ENCODE measurements at places on chromosomes 4 and X.
A peak's percentile ranks its signal among the peaks of the same experiment; 100 is the strongest.

- DNase-seq = peak; percentile 2
Measured at GRCh38 chr4:92387459-92388069, 83.8 kb downstream of the GRID2 start.

DNA sequence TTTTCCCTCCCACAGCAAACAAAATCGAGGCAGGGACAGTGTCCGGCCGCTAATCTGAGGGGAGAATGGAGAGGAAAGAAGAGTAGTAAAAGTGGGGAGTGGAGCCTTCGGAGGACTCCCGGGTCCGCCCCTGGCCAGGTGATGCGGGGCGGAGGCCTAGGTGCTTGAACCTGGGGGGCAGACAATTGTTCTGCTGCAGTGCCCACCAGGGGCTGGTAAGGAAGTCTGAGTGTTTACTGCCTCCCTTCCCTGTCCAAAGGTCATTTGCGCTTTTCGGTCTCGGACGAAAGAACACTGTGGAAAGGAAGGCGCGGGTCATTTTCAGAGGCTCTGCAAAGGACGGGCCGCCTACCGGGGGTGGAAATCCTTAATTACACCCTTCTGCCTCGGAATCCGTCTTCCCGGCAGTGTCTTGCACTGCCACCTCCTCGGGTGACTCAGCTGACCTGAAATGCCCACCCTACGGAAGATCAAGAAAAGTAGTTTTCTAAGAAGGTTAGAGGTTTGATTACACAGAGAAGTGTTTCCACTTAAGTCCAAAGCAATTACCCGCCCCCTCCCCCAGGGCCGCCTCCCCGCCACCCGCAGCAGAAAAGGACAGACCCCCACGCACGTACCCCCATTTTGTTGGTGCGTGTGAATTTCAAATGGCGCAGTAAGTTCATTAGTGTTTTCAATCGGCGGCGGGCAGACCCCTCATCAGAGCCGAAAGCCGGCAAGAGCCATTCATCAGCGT is 99.9 kb upstream of the TENM3 start:
- DNase-seq = no peak

DNA sequence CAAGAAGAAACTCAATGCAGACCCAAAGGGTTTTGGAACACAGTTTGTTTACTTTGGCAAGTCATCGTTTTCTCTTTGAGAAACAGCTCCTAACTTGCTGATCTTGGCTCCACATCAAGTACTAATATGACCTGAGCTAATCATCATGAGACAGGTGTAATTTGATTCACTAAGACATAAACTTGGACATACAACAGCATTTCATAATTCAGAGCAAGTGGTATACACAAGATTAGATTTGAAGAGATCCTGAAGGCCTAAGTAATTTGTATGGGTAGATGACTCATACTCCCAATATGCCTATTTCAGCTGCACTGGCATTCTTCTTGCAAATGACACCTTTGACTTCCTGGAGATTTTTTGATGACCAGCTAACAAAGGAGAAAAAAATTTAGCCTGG is 1521.7 kb downstream of the RPA4 start:
- no peak for DNase-seq

DNA sequence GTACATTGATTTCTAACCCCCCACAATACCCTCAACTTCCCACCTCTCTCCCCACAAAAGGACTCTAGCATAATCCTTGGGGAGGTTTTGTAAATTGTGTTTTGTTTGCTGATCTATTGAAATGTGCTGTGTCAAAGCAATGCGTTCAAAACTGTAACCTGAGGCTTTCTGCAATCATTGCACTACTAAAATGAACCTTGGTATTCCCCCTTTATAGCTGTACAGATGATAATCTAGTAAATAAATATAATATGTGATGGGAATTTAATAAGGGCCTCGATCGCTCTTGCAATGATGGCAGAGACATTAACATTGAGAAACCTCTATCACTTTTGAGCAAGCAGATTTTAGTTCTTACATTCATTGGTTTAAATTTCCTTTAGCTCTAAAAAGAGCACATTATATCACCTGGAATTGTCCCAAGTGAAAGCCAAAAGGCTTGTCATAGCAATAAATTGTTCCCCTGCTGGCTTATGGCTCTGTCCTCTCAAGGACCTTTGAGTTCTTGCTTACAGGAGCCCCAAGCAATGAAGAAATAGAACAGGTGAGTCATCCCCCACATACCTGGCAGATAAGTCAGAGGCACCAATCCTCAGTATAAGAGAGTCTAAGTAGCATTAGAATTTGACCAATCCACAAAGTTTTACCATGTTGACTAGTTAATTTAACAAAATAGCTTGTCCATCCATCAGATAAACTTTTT is 18.4 kb upstream of the ACE2 start:
- DNase-seq = no peak

GRCh38 chr4:72312032-72312650 is 256.9 kb downstream of the ADAMTS3 start:
- DNase-seq = peak; percentile 5

GRCh38 chr4:136369073-136369472 is 1163.2 kb downstream of the PCDH18 start:
- DNase-seq = no peak

DNA sequence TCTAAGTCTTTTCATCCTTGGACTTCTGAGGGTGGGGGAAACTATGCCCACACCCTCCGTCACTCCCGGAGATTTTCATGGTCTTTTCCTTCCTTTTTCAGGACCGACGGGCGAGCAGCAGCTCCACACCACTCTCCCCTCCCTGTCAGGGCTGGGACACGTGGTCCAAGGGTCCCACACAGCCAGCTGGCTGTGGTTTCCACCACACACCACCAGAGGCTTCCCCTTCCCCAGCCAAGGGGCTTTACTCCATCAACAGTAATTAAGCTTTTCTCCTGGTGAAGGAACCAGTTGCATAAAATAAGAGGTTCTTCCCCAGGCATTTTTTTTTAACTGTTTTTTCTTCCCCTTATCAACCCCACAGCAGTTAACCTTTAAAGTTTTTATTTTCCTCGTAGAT is 453.9 kb downstream of the GPAT3 start:
- DNase-seq = no peak

- DNase-seq = no peak
Measured at GRCh38 chr4:60201052-60201673, 999.0 kb upstream of the ADGRL3 start.

DNA sequence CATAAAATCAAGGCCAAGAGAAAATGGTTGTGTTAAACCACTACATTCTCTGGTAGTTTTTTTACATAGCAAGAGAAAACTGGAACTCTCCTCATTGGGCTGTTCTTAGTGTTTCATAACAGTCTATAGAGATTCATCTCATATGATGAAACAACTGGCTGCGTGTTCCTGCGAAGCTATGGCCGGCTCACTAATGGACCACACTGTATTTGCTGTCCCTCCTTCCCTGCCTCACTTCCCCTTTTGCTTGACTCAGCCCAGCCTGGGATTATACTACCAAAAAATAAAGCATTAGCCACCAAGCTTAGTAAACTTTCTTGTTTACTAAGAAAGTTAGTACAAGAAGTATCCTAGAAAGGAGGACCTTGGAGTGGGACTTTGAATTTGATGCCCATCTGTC is 31.6 kb upstream of the LSM6 start:
- DNase-seq = no peak

- DNase-seq = peak; percentile 51
Measured at GRCh38 chr4:113052379-113052951, 3.0 kb downstream of the ANK2 start.

DNA sequence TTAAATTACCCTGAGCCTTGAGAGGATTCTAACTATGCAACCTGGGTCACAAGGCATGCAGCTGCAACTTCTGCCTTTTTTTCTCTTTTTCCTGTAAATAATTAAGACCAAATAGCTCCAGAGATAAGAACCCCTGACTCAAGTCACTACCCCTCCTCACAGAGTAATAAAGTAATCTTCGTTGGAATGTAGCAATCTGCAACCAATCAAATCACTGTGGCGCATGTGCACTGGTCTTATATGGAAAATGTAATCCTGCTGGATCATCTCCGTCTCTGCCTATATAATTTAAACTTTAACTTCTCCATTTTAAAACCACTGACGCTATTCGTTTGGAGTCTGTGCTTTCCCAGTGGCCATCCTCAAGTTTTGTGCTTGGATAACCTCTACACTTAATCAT is 6.1 kb upstream of the EFHC2 start:
- DNase-seq = no peak

DNA sequence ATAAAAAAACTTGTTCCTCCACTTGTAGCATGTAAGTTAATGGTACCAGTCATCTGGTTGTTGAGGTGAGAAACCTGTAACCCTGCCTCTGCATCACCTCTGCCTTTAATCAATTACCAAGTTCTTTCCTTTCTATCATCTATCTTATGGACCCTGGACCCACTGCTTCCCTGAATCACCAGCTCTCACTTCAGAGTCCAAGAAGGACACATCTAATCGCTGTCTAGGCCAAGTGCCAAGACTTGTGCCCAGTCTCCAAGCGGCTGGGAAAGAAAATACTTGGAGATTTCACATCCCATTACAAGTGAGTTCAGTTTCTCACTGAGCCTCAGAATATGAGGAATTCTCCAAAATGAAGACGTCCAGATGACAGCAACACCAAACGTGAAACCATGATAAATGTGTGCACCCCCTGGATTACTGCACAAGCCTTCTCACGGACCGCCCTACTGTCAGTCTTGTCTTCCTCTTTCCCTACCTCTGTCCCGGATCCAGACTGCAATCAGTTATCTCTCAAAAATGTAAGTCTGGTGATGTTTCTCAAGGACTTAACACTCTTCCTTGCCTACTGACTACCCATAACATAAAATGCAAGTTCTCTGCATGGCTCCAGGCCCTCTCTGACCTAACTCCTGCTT is 10.4 kb downstream of the PALLD start:
- DNase-seq = no peak

DNA sequence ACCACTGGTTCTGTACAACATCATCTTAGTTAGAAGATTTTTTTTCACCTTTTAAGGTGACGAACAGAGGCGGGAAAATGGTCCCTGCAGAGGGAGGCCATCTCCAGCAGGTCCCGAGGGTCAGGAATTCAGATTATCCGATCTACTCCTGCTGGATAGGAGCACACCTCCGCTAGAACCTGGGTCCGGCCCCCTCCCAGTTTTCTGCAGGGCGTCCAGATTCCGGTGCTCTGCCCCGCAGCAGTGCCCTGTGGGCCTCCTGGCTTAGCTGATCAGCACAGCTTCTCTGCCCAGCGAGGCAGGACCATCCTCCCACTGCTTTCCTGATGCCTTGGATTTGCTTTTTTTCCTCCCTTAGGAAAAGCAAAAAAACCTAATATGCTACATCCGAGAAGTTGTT is 2.3 kb downstream of the TBL1X start:
- no peak for DNase-seq

- DNase-seq = no peak
Measured at GRCh38 chr4:127015667-127016117, 617.1 kb upstream of the INTU start.

GRCh38 chr4:147542229-147542990 is 61.5 kb downstream of the EDNRA start:
- DNase-seq = no peak

DNA sequence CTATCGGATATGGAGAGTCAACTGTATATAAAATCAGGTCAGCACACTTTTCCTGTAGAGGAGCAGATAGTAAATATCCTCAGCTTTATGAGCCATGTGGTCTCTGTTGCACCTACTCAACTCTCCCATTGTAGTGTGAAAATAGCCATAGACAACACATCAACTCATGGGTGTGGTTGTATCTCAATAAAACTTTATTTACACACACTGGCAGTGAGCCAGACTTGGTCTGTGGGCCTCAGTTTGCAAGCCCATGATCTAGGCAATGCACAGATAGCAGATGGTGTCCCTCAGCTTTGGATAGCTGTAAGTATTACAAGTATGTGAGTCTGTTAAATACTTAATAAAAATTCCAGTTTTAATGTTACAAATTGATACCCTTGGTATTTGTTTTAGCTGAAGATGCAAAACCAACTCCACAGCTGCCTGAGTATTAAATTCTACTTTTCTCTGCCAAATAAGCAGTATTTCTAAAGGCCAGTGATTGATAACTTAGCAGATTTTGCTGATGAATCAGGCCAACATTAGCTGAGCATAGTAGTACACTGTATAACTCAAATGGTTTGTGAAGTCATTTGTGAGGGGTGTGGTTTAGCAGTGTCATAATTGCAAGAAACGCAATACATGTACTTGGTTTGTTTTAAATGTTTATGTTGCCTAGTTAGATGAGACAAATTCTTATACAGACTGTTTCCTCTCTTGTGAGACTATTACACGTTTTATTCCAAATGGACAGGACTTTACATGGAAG is 87.3 kb downstream of the GPR143 start:
- no peak for DNase-seq

GRCh38 chrX:153820601-153821000 is 9.7 kb downstream of the PDZD4 start:
- DNase-seq = no peak

DNA sequence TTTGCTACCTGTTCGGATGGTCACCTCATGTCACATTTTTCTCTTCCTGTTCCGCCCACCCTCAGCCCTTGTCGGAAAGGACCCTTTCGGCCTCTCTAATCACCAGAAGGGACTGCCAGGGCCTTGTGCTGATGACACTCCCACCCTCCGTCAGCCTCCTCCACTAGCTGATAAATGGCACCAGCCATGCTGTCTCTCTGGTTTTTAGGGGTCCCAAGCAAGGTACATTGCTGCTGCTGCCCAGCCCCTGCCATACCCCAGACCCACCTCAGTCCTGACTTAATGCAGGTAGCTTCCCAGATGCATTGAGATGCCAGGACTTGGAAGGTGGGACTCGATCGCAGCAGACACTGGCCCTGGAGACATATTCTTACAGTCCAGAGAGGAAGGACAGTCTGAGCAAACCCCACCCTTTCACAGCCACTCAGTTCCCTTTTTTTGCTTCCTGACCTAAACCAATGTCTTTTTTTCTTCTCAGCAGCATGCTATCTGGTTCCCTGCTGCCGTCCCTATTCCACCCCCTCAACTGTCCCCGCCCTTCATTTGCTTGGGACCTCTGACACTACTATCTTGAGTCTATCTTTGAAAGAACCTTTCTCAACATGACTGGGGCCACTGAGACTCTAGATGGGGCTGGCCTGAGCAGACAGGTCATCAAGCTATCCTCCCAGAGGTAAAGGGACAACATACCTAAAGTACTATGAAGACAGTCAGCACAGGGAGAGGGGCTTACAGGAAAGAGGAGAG is at the start of gene BTK:
Gene BTK, minus strand, starts transcription at position 397 of the 747 bp plus-strand sequence. CDS start 10,907 bp downstream, outside the sequence.
- DNase-seq = no peak

Measured in cerebellum (tissue), 4 donors.